ENCODE measurements at places on chromosomes 3 and 15. TPM values are rescaled to one million over a fixed set of nuclear protein-coding genes. Genes with fewer than 3 reads are reported as not detected.

- no peak for DNase-seq
These were observed 70.3 kb downstream of the TBL1XR1 start for GRCh38 chr3:177127008-177127407.

C2CD4A gene
- total RNA-seq: not detected

NR1I2 gene
- 0.12 TPM for total RNA-seq

- DNase-seq: no peak
These were observed 1.5 kb upstream of the TM4SF19 start for GRCh38 chr3:196339493-196340254.

RFT1 gene
- 8.5 TPM for total RNA-seq

DNA sequence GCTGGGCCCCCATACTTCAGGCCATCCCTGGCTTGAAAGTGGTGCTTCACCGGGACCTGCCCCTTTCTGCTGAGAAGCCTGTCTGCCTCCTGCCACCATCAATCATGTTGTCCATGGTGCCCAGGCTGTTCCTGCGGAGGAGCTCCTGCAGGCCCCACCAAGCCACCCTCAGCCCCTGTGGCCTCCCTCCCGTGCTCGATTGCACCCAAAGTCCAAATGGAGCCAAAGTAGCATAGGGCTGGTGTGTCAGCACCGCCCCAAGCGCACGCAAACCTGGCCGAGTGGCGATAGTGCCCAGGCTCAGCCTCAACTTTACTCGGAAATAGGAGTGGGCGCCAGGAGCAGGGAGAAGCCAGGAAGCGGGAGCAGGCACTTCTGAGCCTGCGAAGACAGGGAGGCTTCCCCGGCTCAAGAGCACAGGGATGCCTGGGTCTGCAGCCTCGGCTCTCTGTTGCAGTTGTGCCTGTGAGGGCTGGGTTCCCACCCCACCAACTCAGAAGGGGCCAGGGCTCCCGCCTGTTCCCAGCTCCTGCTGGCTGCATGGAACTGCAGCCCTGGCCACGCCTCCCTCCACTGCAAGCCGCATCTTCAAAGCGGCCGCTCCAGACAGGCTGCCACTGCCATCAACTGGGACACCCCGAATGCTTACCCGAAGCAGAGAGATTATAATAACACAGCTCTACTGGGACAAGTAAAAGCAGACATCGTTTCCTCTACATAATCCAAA, 203.0 kb downstream of the ARRDC4 start:
- DNase-seq: no peak

DNA sequence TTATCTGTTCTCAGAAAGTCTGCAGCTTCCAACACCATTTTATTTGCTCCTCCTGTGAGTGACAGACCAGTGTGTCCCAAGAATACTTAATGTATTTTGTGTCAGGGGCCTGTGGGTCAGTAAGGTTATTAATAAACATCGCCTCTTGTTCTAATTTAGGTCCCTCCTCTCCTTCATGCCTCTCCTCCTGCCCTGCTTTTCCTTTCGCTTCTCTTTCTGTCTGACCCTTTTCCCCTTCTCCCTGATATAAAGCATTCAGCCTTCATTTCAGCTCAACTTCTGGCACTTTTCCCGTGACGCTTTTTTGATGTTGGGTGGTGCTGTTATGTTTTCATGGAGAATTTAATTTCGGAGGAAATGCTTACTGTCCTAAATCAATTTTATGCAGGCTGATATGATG, 29.7 kb upstream of the NR2F2 start:
- DNase-seq: no peak

- DNase-seq: no peak
These were observed 13.4 kb downstream of the KLF13 start for GRCh38 chr15:31340047-31340446.

DNA sequence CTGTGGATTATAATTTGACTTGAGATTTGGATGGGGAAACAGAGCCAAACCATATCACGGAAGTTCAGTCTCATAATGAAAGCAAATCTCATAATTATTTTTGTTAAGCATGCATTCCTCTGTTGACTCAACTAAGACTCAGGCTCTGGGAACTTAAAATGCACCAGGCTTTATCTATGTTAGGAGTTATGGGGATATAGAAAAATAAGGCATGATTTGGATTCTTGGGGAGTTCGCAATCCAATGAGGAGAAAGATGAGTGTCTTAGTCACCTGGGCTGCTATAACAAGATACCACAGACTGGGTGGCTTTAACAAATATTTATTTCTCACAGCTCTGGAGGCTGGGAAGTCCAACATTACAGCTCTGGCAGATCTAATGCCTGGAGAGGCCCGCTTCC, 89.4 kb upstream of the TJP1 start:
- no peak for DNase-seq
